ENCODE measurements at places on chromosomes 1 and 21. TPM values are rescaled to one million over a fixed set of nuclear protein-coding genes. Genes with fewer than 3 reads are reported as not detected.

Gene HPCAL4
- 0.55 TPM for total RNA-seq

Gene TMPRSS15
- not detected for total RNA-seq

Gene TTF2
- total RNA-seq, result 23.7 TPM

Gene FCRL2
- not detected for total RNA-seq

Gene EPB41
- total RNA-seq, result 79.5 TPM

Gene SLC44A5
- 1.5 TPM for total RNA-seq

Gene PARS2
- 8.7 TPM for total RNA-seq

Gene PRPF38B
- total RNA-seq, result 27.2 TPM

Gene SUSD4
- 3.3 TPM for total RNA-seq

Gene PODN
- total RNA-seq, result 13.9 TPM

Gene LCE1A
- total RNA-seq, result 516 TPM

Gene GOLT1A
- not detected for total RNA-seq

Gene ASTN1
- total RNA-seq, result not detected

Gene SLC6A9
- total RNA-seq, result 95.4 TPM

Gene BROX
- total RNA-seq, result 52.4 TPM

Gene FABP3
- 5.6 TPM for total RNA-seq

Gene SPRR4
- total RNA-seq, result 1.4 TPM

Gene ATXN7L2
- 7.4 TPM for total RNA-seq

Gene KCNE1
- total RNA-seq, result 0.68 TPM

Gene VASH2
- total RNA-seq, result not detected

Gene HTR1D
- total RNA-seq, result not detected

Gene CYP4Z1
- 0.52 TPM for total RNA-seq

Gene MRPL20
- total RNA-seq, result 114 TPM

Gene CD1B
- not detected for total RNA-seq

Gene RNF2
- total RNA-seq, result 17.1 TPM

Gene C1QTNF12
- total RNA-seq, result 23.5 TPM

Gene BCAR3
- 15.9 TPM for total RNA-seq

Gene AMPD1
- total RNA-seq, result not detected

Gene PADI6
- not detected for total RNA-seq

Gene OPRD1
- total RNA-seq, result not detected

Gene PIGM
- 3.3 TPM for total RNA-seq

Gene FAM72C
- 1.9 TPM for total RNA-seq

Gene TEX38
- not detected for total RNA-seq

Gene CCDC30
- 2.7 TPM for total RNA-seq

Gene DIRAS3
- 1.9 TPM for total RNA-seq

Gene CHAF1B
- 2.3 TPM for total RNA-seq

Gene RGS16
- 3.6 TPM for total RNA-seq

Gene KRTAP7-1
- total RNA-seq, result not detected

Gene CNR2
- not detected for total RNA-seq

Gene KRTAP19-7
- total RNA-seq, result 7.2 TPM

Gene DMRTA2
- not detected for total RNA-seq

Gene GJC2
- 3.6 TPM for total RNA-seq

Gene RCSD1
- 1.3 TPM for total RNA-seq

Gene SPRR2B
- total RNA-seq, result 2.0 TPM

Gene CCDC27
- not detected for total RNA-seq

Gene RGS1
- 18.0 TPM for total RNA-seq

Gene TNFRSF14
- 47.4 TPM for total RNA-seq

Gene APP
- total RNA-seq, result 325 TPM

Gene FMO3
- 0.64 TPM for total RNA-seq

Gene FNDC5
- total RNA-seq, result 1.6 TPM

Gene COQ8A
- 113 TPM for total RNA-seq

Gene SFT2D2
- 77.9 TPM for total RNA-seq

Gene CTSS
- total RNA-seq, result 14.9 TPM

Gene AHDC1
- total RNA-seq, result 47.1 TPM

Gene FCN3
- 2.3 TPM for total RNA-seq

Gene RASSF5
- total RNA-seq, result 34.8 TPM
